ENCODE measurements at places on chromosomes 13 and 19.

DNA sequence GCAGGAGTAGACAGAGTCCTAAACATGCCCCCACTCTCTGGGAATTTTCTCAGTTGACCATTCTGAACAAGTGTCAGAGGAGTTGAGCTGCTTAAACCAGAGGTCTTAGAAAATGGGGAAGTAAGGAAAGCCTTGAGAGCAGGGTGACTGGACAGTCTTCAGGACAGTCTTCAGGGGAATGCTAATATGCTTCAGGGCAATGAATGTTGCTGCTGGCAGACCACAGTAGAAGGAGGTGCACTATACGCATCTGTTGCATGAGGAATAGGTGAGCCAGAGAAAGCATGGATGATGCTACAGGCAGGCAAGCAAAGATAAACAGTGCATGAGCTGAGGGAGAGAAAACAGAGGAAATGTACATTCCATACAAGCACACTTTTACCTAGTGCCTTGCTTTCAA, 196.6 kb upstream of the GPR12 start:
- DNase-seq, result no peak

GRCh38 chr19:11535792-11536595, 2.7 kb upstream of the CNN1 start:
- peak; percentile 94 for DNase-seq

- DNase-seq, result peak; percentile 71
Observed at GRCh38 chr19:5829567-5830310, 9.8 kb downstream of the FUT6 start.

- no peak for DNase-seq
Observed at GRCh38 chr13:45928843-45929242, 77.3 kb upstream of the SIAH3 start.

DNA sequence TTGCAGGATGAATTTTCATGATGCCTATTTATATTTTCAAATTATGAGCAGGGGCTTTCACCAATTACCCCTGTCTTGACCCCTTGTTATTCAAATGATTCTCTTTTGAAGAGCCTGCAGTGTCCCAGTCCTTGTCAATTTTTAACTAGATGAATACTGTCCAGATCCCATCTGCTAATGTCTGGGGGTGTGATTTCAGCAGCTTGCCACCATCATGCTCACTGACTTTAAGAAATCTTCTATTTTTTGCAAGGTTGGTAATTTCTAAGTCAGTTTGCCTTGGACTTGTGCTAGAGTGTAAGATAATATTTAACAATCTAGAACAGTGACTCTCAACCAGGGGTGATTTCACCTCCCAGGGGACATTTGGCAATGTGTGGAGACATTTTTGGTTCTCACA, 106.0 kb downstream of the CACNA1A start:
- no peak for DNase-seq

- DNase-seq, result no peak
Observed at GRCh38 chr19:32233885-32234284, 111.5 kb upstream of the ZNF507 start.

DNA sequence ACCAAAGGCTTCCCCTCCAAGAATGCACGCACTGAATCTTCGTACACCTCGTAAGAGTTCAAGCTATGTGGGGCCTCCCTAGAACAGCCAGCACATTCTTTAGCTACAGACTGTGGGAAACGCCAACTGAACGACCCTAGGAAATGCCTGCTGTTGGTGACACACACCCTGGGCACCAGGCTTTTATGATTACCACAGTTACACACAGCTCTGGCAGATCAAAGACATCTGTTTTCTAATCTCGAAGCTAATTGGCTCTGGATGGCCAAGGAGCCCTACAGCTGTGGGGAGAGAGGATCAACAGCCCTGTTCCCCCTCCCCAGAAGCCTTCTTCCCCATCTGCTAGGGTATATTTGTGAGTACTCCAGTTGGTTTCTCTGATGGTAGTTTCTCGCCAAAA, 123.0 kb downstream of the COL4A1 start:
- no peak for DNase-seq

DNA sequence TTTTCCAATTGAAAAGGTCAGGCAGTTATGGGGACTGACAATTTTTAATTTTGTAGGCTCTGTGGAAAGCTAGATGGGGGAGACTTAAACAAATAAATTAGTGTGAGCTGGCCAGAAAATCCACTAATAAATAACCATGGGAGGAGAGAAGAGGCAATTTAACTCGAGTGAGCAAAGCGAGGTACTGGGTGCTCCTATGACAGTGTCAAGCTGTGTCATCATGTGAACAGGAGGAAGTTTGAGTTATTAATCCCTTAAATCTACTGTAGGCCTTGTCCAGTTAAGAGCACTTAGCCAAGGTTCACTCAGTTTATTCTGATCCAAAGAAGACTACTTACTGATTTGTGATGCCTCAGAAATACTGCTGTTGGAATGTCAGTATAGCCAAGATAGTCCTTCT, 122.8 kb downstream of the OXGR1 start:
- DNase-seq, result no peak

- DNase-seq, result no peak
Observed at GRCh38 chr13:36456577-36456976, 24.3 kb downstream of the CCNA1 start.

GRCh38 chr13:78662467-78662866, 3.5 kb upstream of the OBI1 start:
- no peak for DNase-seq

- DNase-seq, result no peak
Observed at GRCh38 chr13:33096886-33097605, 80.8 kb downstream of the KL start.

DNA sequence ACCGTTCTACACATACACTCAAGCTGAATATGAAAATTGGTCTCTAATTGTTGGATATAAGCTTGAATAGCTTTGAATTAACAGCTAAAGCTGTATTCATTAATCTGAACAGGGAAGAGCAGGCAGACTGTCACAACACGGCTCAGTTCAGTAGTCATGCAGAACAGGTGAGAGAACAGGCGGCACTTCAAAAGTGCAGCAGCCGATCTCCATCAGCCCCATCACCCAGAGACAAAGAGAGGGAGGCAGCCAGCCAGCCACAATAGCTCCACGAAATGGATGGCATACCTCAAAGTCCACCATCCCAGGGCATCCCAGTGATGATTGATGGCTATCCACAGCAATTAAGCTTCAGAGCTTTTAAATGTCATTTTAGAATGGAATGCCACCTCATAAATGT, 419.2 kb downstream of the OLFM4 start:
- DNase-seq, result no peak

DNA sequence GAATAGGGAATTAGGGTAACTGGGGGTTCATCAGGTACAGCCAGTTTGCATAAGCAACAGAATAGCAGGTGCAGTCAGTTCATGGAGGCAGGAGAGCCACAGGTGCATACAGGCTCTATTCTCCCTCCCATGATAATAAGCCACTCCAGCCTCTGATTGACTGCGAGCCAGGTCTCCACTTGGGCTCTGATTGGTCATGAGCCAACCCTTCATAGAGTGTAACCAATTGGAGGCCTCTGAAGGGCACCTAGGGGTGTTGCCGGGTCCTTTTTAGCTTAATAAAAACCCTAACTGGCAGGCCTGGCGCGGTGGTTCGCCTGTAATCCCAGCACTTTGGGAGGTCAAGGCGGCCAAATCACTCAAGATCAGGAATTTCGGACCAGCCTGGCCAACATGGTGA, 8.7 kb upstream of the CKM start:
- DNase-seq, result no peak

- no peak for DNase-seq
Observed at GRCh38 chr13:81779876-81780275, 1439.0 kb upstream of the SPRY2 start.

GRCh38 chr19:13077240-13077639, 25.4 kb downstream of the LYL1 start:
- DNase-seq, result no peak

DNA sequence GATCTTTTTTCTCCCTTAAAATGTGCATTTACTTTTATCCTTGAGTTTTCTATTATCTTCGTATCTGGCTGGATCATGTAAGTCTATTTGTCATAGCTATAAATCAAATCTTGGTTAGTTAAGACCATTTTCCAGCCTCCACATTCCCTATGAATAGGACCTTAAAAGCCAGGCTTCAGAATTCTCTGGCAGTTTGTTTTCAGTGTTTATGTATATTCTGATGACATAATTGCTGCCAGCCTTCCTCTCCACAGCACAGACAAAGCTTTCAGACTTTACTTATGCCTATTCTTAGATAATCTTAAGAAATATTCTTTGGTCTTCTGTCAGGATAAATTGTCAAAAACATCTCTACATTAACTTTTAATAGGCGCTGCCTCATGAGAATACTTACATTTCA, 870.8 kb upstream of the SPRY2 start:
- no peak for DNase-seq

- DNase-seq, result no peak
Observed at GRCh38 chr19:43914051-43914450, 21.0 kb downstream of the ZNF45 start.

DNA sequence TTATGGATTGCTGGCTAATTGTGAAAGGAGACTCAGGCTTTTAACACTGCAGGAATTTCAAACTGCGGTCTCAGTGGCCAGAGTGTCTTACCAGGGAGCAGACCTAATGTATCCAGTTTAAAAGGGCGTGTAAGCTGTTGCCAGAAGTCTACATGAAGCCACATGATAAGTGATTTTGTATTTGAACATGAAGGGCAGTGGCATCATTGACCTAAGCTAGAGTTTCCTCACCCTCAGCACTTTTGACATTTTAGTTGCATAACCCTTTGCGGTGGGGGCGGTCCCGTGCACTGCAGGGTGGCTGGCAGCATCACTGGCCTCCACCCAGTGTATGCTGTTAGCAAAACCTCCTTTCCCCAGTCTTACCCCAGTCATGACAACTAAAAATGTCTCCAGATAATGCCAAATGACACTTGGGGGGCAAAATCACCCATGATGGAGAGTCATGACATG, 23.7 kb upstream of the GPR18 start:
- DNase-seq, result no peak

- peak; percentile 97 for DNase-seq
Observed at GRCh38 chr19:4057931-4058692, 8.6 kb downstream of the ZBTB7A start.

- no peak for DNase-seq
Observed at GRCh38 chr19:43765109-43765876, 10.5 kb upstream of the SMG9 start.

DNA sequence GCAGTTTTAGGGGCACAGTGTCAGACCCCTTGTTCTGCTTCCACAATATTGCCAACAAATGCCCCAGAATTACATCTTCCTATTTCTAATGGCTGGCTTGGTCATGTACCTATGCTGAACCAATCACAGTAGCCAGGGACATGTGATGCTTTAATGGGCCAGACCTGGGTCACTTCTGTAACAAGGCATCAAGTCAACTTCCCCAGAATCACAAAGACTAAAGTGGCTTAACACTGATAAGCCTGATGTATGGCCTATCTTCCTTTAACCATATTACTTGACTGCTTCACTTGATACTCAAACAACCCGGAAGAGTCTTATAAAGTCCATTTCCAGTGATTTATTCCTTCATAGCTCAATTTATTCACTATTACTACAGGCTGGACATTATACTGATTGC, 19.6 kb downstream of the LNX2 start:
- DNase-seq, result no peak

GRCh38 chr13:75473468-75473867, 8.5 kb downstream of the TBC1D4 start:
- no peak for DNase-seq

- no peak for DNase-seq
Observed at GRCh38 chr19:41302624-41303351, 7.2 kb upstream of the CCDC97 start.

- DNase-seq, result no peak
Observed at GRCh38 chr13:41462427-41462826, 5.1 kb downstream of the RGCC start.

DNA sequence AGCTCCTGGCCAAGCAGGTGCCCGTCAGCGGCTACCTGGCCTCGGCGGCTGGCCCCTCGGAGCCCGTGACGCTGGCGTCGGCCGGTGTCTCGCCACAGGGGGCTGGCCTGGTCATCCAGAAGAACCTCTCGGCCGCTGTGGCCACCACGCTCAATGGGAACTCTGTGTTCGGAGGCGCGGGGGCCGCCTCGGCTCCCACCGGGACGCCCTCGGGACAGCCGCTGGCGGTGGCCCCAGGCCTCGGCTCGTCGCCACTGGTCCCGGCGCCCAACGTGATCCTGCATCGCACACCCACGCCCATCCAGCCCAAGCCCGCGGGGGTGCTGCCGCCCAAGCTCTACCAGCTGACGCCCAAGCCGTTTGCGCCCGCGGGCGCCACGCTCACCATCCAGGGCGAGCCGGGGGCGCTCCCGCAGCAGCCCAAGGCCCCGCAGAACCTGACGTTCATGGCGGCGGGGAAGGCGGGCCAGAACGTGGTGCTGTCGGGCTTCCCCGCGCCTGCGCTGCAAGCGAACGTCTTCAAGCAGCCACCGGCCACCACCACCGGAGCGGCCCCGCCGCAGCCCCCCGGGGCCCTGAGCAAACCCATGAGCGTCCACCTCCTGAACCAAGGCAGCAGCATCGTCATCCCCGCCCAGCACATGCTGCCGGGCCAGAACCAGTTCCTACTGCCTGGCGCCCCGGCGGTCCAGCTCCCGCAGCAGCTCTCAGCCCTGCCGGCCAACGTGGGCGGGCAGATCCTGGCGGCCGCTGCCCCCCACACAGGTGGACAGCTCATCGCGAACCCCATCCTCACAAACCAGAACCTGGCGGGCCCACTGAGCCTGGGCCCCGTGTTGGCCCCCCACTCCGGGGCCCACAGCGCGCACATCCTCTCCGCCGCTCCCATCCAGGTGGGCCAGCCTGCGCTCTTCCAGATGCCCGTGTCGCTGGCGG, 33.0 kb upstream of the EHD2 start:
- no peak for DNase-seq

DNA sequence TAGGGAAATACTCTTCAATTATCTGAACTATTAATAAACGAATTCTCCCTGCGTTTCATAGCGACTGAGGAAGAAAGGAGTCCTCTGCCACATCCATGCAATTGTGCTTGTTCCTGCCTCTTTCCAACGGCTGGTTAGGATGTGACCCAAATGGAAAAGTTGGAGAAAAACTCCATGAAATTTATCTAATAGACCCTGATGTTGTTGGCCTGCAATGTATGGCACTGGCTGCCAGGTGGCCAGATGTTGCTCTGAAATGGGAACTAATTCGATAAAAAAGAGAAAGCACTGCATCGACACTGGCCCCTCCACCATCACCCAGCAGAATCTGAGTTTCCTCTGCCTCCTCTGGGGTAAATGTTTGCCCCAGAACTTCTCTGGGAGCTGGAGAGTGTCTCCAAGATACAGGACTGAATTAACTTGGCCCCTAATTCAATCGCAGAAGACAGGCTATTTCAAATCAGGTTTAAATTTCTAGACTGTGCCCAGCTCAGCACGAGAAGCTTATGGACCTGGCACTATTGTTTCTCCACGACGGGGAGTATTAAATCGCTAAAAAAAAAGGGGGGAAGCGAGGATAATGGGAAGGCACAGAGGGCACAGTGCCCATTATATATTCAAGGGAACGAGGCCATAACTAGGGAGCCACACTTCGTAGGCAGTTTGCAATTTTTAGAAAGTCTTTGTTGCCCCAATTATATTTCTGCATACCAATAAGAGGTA, 103.9 kb downstream of the ZIC5 start:
- DNase-seq, result no peak

DNA sequence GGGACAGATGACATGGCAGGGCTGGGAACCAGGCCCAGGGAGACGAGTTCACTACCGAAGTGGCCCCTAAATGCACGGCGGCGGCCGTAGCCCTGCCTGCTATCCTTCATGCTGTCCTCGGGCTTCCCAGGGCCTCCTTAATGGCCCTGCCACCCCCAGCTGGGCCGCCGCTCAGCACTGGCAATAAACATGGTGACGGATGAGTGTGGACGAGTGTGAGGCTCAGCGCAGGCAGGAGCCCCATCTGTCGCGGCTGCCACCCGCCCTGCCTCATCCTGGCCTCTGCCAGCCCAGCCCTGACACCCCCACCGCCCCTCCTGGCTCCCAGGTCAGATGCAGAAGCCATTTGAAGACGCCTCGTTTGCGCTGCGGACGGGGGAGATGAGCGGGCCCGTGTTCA, 13.6 kb downstream of the PIN1 start:
- no peak for DNase-seq

All from coronary artery (tissue), 2 donors.